ENCODE measurements at places on chromosomes 5 and 9.

DNA sequence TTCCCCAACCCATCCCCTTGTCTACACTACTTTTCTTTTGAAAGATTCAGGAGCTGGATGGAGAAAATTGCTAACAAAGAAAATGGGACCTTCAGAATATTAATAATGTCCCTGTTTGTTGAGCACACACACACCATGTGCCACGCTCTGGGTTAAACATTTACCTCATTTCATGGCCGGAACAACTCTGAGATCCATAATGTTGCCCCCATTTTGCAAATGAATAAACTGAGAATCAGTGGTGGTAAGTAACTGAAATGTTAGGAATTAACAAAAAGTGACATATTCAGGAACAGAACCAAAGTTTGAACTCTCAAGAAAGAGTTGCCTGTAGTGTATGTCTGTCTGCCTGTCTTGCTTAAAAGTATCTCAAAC is 51.4 kb upstream of the SMAD5 start:
- DNase-seq = no peak

DNA sequence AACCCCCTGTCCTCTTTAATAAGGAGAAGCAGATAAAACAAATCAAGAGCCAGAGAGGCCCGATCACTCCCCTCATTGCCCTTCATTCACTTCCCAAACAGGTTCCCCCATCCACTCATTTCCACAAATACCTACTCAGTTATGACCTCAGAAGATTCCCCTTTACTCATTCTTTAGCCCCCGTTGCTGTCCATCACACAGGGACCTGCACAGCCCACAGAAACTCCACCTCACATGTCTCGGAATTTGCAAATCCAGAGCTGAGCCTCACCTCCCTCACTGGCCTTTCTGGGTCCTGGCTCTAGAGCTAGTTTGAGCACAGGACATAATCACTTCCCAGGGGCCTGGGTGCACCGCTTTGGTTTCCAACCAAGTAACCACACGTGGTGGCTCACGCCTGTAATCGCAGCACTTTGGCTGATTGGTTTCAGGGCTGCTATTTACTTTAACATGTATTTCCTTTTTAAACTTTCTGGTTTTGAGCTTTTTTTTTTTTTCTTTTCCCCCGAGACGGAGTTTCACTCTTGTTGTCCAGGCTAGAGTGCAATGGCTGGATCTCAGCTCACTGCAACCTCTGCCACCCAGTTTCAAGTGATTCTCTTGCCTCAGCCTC is 17.8 kb downstream of the ATP6V0E1 start:
- no peak for DNase-seq

GRCh38 chr9:7363777-7364477 is 435.7 kb downstream of the DMAC1 start:
- no peak for DNase-seq

- DNase-seq = no peak
Measured at GRCh38 chr5:74587890-74588289, 52.6 kb downstream of the ENC1 start.

DNA sequence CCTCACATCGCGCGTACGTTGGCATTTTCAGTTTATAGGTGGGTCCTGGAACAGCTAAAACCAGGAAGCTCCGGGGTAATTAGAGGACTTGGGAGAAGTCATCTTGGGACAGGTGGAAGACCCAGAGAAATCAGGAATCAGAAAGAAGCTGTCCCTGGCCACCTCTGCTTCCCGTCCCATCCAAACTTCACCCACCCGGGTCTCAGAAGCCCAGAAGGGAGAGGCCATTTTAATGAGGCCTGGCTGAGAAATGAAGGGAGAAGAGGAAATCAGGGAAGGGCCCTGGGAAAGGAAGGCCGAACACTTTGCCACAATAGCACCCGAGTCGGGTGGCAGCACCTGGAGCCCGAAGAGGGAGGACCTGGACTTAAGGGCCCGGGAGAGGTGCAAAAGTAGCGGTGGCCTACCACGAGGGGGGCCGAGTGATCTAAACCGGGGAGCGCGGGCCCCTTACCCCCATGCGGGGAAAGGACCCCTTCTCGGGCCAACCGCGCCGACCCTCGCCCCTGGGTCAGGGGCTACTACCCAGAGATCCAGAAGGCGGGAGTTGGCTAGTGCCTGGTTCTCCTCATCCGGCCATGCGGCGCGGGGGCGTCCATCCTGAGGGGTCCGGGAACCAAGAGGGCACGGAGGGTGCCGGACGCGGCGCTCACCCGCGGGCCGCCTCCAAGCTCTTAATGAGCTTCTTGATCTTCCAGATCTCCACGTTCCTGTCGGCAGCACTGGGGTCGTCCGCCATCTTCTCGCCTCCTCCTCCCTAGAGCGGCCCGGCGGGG is 668 bp downstream of the ETF1 start:
- no peak for DNase-seq

- DNase-seq = no peak
Measured at GRCh38 chr5:142012186-142012785, 541 bp downstream of the GNPDA1 start.

DNA sequence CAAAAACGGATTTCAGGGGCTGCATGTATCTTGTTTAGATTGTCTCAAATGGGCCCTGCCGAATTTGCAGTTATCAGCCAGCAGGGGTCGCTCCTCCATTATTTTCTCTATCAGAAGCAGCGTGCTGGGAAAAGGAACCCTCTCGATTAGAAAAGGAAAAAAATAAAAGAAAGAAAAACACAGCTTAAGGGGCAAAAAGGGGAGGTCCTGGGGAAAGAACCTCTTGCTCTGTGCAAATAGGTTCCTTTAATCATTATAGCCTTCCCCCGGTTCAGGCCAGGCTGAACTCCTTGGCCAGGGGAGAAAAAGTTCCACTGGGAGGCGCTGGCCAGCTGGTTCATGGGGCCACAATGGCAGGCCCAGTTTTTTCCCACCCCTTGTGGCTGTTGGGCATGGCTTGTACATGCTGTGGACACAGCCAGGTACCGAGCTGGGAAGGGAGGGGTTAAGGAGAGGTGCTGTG is 25.0 kb upstream of the CAPSL start:
- DNase-seq = peak; percentile 56

DNA sequence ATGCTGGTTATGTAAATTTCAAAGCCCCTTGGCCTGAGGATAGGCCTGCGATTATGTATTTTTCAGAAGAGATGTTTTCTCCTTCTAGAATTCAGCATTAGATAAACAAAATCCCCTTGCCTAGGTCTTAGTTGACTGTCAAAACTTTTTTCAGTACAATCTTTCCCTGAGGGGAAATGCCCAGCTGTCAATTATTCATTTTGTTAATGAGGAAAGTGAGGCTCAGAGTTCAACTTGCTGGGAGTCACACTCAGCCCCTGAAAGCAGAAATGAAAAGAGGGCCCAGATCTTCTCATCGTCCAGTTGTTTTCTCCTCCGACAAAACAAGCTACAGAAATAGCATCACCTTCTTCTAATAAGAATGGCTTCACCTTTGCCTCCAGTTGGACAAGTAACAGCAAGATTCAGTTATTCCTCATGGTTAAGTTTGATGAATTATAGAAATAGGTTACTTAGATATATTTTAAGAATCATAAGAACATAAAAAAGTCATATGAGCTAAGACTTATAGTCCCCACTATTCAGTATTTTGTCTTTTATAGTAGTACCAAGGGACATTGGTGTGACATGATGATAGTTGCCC is 627.1 kb upstream of the WWC1 start:
- no peak for DNase-seq

- DNase-seq = no peak
Measured at GRCh38 chr5:55850839-55851674, at the start of gene IL31RA. TSS of gene IL31RA (plus strand) at chr5:55851357. CDS start at chr5:55851571, 214 bp downstream.

- DNase-seq = no peak
Measured at GRCh38 chr9:37751186-37751585, 2.4 kb upstream of the TRMT10B start.

GRCh38 chr9:89366711-89367110 is 48.4 kb downstream of the SECISBP2 start:
- no peak for DNase-seq

DNA sequence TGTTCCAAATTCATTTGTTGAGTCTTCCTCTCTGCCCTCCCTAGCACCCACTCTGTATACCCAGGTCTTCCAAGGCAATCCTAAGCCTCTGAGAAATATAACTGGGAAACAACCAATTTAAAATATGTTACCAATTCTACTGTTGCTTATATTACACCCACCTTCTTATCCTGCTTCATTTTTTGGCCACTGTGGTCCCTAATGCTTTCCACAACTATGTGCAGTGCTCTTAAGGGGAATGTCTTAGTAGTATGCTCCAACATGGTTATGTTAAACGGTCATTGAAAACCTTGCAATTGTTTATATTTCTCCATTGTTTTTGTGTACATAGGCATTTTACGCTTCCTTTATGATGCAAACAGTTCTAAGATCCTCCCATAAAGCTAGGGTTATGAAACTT is 273.1 kb upstream of the HAPLN1 start:
- no peak for DNase-seq

- peak; percentile 2 for DNase-seq
Measured at GRCh38 chr5:56330167-56330566, 97.0 kb upstream of the ANKRD55 start.

DNA sequence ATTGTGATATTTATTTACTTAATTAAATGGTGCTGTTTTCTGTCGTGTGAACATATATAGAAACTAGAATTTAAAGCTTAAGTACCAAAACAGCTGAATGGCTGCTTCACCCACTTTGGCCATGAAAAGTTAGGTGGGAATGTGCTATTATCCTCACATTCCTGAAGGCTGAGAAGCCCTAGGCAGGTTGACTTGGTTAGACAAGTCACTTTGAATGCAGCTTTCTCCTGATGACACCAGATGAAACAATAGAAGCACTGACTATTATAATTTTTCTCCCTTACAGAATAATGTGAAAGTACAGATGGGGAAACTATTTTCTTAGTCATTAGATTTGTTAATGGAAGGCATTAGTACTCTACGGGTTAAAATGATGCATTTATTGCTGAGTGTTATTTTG is 65.1 kb upstream of the C5orf46 start:
- DNase-seq = no peak

DNA sequence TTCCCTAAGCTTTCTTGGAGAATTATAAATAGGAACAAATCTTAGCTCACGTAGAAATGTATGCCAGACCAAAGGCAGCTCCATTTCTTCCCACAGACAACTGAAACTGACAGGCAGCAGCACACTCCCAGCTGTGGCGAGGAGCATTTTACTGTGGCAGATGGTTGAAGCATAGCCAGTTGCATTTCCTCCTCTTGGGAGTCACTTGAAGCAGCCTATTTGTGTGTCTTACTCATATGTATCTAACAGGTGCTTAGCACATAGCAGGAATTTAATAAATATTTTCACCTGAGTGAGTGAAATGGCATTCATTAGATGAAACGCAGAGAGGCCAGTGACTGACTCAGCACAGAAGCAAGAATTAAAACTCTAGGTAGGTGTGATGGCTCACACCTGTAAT is 12.3 kb upstream of the MTMR12 start:
- no peak for DNase-seq

- DNase-seq = no peak
Measured at GRCh38 chr9:130919559-130920145, 19.4 kb downstream of the FIBCD1 start.

DNA sequence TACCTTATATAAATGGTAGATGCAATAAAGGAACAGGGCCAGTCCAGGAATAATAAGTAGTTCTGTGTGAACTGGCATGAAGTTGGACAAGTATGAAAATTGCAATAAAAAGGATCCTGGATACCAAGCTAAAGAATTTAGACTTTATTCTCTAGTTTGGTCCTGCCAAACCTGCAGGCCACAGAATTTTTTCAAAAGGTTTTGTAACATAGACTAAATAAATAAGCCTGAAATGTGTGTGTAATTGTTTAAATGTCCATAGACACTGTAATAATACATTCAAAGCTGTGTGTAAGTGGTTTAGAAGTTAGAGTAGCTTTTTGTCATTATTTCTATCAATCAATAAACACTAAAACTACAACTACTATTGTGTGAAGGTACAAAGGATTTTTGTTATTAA is 75.8 kb upstream of the PLPP1 start:
- no peak for DNase-seq

- no peak for DNase-seq
Measured at GRCh38 chr5:1429066-1429465, 16.2 kb downstream of the SLC6A3 start.

GRCh38 chr5:101306391-101307137 is 403.5 kb upstream of the ST8SIA4 start:
- DNase-seq = peak; percentile 72

DNA sequence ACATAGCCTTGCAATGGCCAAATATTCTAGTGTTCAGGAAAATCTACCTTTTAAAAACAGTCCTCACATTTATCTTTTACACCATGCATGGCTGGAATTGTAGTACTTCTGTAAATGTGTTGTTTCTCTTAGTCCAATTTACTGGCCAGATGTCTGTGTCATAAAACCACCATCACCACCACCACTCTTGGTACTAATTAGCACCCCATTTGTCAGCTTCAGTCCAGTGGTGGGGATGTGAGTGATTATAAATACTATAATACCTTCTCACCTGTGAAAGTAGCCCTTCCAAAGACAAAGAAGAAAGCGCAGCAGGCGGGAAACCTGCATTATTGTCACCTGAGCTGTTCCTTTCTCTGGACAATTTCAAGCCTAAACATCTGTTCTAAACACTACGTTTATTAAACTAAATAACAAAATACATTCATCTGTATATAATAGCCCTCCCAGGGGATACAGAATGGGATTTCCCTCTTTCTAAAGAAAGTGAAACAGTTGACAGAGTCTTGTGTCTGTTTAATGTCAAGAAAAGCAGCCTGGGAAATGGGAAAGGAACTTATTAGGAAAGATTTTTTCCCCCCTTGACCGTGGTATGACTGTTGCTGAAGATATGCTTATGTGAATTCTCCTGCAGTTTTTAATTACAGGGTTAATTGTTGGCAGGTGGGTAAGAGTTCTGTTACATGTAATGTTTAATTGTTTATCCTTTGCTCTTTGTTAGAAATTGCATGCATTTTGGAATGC is 144.5 kb upstream of the NUDT12 start:
- peak; percentile 91 for DNase-seq

DNA sequence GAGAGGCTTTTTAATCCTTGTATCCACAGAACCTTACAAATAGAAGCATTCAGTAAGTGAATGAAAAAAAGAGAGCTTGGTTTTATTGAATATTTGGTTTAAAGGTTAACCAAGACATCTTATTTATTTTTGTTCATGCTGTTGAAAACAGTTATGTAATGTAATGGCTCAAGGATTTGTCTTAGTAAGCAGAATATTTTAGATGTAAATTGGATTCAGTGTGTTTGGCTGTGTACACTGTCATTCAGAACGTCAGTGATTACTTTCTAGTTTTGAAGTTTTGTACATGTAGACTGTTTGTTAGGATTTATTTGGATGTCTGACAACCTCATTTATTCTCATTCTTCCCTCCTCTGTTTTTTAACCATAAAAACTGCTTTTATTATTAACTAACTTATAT is 31.3 kb downstream of the KCNN2 start:
- no peak for DNase-seq

- DNase-seq = no peak
Measured at GRCh38 chr5:64299805-64300204, 134.2 kb downstream of the RNF180 start.

- DNase-seq = no peak
Measured at GRCh38 chr5:85538362-85538761, 1079.4 kb upstream of the COX7C start.

- no peak for DNase-seq
Measured at GRCh38 chr9:76581731-76582130, 122.7 kb downstream of the GCNT1 start.

All from NCI-H1417 (cell line).